ENCODE measurements at places on chromosomes 11 and 22.

GRCh38 chr11:94127638-94128037 lies 1.0 kb upstream of the PANX1 start:
- no peak for DNase-seq

- DNase-seq = no peak
These were observed 6.8 kb upstream of the FAM111A start for GRCh38 chr11:59135648-59136461.

DNA sequence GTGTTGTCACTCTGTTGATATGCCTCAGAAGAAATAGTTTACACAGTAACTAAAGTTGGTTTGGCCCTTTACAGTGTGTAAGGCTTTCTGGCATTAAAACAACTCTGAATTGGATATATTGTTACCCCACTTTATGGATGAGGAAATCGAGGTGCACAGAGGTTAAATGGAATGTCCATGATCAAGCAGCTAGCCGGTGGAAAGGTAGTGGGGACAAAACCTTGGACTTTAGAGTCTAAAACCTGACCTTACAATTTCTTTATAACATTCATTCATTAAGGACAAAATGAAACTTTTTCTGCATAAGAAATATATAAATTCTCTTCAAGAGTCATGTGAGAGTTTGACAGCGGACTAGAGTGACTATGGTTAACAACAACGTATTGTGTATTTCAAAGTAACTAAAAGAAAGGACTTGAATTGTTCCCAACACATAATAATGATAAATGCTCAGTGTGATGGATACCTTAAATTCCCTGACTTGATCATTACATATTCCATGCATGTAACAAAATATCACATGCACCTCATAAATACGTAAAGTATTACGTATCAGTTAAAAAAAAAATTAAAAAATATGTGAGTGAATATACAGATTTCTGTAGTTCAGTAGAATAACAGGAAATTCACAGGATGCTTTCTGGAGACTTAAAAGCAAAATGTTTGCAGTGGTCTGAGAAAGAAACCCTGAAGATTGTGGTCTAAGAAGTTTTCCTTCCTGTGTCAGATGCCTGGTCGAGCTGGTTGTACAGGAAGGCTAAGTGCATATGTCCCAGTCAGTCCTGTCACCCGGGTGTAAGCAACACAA lies 51.0 kb downstream of the TEAD1 start:
- no peak for DNase-seq

DNA sequence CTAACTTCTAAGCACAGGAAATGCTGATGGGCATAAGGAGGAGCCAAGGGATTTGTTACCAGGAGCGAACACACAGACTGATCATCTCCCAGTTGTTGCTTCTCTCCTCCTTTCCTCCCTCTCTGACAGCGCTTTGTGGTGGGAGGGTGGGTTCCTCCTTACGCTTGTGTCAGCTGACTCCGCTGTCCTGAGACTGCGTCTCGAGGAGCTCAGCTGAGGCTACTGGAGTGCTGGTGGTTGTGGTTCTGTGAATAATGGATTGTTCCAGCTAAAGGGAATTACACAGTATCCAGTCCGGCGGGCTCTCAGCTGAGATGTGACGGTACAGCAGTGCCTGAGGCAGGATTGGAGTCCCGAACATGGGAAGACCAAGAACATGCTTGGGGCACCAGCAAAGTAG lies 113.4 kb downstream of the CTNND1 start:
- no peak for DNase-seq

GRCh38 chr11:76657187-76658170 lies 13.1 kb downstream of the LRRC32 start:
- no peak for DNase-seq

- DNase-seq = no peak
These were observed 343.3 kb upstream of the CTSC start for GRCh38 chr11:88680806-88681205.

DNA sequence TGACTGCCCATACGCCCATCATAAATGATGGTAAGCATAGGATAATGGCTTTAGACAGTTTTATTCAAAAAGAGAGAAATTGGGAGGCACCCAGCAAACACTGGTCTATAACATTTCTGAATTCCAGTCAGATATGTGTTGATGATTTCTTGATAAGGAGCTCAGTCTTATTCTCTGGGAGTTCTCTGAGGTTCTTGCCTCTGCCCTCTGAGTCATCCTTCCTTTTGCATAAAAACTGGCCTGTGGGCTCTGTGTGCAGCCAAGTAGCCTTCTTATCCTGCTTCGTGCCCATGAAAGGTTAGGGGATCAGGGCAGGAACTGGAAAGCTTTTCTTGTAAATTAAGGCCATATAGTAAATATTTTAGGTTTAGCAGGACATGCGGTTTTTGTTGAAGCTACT lies 48.9 kb downstream of the FAR1 start:
- no peak for DNase-seq

- DNase-seq = no peak
These were observed 8.8 kb downstream of the BARX2 start for GRCh38 chr11:129384415-129384814.

- no peak for DNase-seq
These were observed 130.8 kb downstream of the GRIK4 start for GRCh38 chr11:120642196-120642894.

- DNase-seq = no peak
These were observed 3.0 kb downstream of the ELMOD1 start for GRCh38 chr11:107593951-107594350.

DNA sequence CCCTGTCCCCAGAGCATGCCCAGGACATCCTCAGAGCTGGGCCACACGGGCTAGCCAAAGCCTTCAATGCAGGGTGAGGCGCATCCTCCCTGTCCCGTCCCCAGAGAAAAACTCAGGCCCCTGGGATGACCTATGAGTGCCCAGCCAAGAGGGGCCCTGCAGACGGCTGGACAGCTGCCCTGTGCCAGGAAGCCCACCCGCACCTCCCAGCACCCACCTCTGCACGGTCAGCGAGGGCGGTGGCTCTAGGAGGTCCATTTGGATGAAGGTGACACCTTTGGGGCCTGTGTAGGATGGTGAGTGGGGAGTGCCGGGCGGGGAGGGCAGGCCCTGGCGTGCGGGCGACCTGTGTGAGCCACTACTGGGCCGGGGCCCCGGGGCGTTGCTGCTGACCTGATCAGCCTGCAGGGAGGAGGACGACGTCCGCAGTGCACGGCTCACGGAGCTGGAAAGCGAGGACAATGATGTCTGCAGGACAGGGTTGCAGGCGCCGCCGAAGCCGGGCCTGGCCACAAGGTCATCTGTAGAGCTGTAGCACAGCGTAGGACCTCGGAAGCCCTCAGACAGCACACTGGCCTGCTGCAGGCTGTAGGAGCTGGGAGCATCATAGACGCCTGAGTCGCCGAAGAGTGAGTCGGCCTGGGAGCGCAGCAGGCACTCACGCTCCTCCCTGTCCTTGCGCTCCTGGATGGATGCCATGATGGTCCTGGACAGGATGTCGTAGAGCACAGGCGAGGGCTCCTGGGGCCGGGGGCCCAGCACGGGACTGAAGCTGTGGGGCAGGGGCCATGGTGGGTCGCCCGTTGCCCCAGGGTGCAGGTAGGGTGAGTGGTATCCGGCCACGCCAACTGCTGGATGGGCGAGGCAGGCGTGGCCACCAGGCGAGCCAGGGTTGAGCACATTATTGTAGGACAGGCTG lies 180.5 kb downstream of the IGLL1 start:
- no peak for DNase-seq

DNA sequence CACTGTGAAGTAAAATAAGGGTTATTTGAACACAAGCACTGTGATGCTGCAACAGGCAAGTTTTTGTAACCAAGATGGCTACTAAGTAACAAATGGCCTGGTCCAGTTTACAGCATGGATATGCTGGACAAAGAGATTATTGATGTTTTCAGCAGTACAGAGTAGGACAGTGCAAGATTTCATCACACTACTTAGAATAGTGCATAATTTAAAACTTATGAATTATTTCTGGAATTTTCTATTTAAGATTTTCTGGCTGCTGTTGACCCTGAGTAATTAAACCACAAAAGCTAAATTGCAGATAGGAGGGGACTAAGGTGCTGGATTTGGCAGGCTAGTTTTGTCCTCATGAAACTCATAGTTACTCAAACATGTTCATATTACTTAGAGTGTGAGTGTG lies 33.1 kb downstream of the CEP295 start:
- no peak for DNase-seq

GRCh38 chr22:37234736-37235711 lies 9.0 kb downstream of the RAC2 start:
- DNase-seq = no peak

DNA sequence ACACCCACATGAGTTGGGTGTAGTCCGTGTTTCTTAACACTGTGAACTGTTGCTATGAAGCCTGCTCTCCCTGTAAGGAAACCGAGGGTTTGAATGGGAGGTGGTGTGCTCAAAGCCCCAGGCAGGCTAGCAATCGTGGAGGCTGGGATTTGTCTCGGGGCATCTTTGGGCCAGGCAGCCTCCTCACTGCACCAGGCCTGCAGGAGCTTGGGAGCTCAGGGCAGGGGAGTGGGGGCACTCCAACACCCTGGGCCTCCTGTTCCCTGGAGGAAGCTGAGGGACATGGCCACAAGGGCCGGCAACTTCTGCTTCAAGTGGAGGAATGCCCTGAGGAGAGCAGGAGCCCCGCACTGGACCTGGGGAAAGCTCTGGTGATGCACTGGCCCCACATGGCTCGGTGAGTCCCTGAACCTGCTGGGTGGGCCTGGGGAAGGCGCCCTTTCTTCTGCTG lies 164.7 kb upstream of the B3GAT1 start:
- no peak for DNase-seq
